Activated CD4-positive, alpha-beta T cell treated with anti-CD3 and anti-CD28 coated beads, Interleukin-2, amount 10 ng/mL, durations not matched to agents 24 days and 14 days (primary cell): ENCODE measurements at places on chromosomes 2 and 18. TPM values are rescaled to one million over a fixed set of nuclear protein-coding genes. Genes with fewer than 3 reads are reported as not detected.

Gene TBR1
- 0.16 TPM in 1 of 2 replicates, not detected in the other for total RNA-seq

Gene ZNF513
- total RNA-seq, result 11.1 and 13.5 TPM in 2 replicates

Gene TAF4B
- 17.5 and 17.8 TPM in 2 replicates for total RNA-seq

Gene VWA3B
- total RNA-seq, result not detected in 2 replicates

Gene UPP2
- total RNA-seq, result not detected in 2 replicates

Gene NR4A2
- total RNA-seq, result 13.2 and 14.1 TPM in 2 replicates

Gene CDH20
- 0.12 TPM in 1 of 2 replicates, not detected in the other for total RNA-seq

Gene LDAH
- total RNA-seq, result 31.6 and 37.7 TPM in 2 replicates

Gene CFAP221
- not detected in 2 replicates for total RNA-seq

Gene SLC35G4
- not detected in 2 replicates for total RNA-seq

Gene CYBRD1
- 4.7 and 5.1 TPM in 2 replicates for total RNA-seq

Gene UCN
- total RNA-seq, result 1.9 and 2.7 TPM in 2 replicates

Gene KCNS3
- not detected in 2 replicates for total RNA-seq

Gene MPP4
- total RNA-seq, result not detected in 2 replicates

Gene ASPRV1
- total RNA-seq, result 0.75 and 1.4 TPM in 2 replicates

Gene MC4R
- not detected in 2 replicates for total RNA-seq

Gene ASB1
- total RNA-seq, result 33.9 and 34.8 TPM in 2 replicates

Gene LYPD6
- not detected in 2 replicates for total RNA-seq

Gene LRRC30
- not detected in 2 replicates for total RNA-seq

Gene WNT6
- not detected in 2 replicates for total RNA-seq

Gene PJVK
- total RNA-seq, result 2.0 and 2.3 TPM in 2 replicates

Gene SFTPB
- not detected in 2 replicates for total RNA-seq

Gene TLX2
- 0.54 and 0.70 TPM in 2 replicates for total RNA-seq

Gene CD8A
- 1.1 and 1.3 TPM in 2 replicates for total RNA-seq

Gene GPN1
- total RNA-seq, result 51.0 and 55.4 TPM in 2 replicates

Gene RESP18
- total RNA-seq, result not detected in 2 replicates

Gene FOXI3
- total RNA-seq, result not detected in 2 replicates

Gene ABCB11
- not detected in 2 replicates for total RNA-seq

Gene SP5
- 0.09 TPM in 1 of 2 replicates, not detected in the other for total RNA-seq

Gene ACADL
- total RNA-seq, result not detected in 2 replicates

Gene ZCCHC2
- 47.0 and 52.8 TPM in 2 replicates for total RNA-seq

Gene CPS1
- total RNA-seq, result 0.75 and 0.88 TPM in 2 replicates

Gene PTPRN
- total RNA-seq, result 0.07 TPM in 1 of 2 replicates, not detected in the other

Gene DOK6
- total RNA-seq, result not detected in 2 replicates
